ENCODE measurements at places on chromosomes 2 and 18.

DNA sequence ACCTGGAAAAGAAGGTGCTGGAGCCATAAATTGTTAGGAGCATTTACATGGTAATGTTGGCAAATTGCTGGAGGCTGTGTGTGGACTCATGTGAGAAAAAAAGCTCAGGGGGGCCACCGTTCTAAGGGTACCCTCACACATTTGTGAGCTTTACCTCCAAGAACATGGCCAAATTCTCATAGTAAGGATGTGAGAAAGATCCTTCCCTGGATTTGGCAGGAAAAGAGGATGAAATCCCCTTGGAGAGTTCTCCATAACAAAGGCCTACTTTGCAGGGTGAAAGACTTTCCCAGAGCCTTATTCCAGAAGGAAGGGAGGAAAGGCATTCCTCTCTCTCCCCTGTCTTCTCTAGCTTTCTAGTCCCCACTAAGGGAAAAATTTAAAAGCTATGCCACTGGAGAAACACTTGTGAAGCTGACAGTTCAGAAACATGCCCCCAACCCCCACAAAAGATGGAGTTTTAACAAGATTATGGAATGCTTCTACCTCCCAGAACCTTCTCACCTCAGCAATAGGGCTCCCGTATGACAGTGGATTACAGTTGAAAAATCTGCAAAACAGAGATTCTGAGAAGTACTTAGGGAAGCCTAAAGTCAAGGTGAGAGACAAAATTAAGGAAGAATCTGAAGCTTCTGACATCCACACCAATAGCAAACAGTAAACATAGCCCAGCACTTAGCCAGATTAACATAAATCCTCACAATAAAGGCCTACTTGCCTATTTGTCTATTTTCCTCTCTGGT lies 20.2 kb upstream of the ERMN start:
- DNase-seq: no peak

DNA sequence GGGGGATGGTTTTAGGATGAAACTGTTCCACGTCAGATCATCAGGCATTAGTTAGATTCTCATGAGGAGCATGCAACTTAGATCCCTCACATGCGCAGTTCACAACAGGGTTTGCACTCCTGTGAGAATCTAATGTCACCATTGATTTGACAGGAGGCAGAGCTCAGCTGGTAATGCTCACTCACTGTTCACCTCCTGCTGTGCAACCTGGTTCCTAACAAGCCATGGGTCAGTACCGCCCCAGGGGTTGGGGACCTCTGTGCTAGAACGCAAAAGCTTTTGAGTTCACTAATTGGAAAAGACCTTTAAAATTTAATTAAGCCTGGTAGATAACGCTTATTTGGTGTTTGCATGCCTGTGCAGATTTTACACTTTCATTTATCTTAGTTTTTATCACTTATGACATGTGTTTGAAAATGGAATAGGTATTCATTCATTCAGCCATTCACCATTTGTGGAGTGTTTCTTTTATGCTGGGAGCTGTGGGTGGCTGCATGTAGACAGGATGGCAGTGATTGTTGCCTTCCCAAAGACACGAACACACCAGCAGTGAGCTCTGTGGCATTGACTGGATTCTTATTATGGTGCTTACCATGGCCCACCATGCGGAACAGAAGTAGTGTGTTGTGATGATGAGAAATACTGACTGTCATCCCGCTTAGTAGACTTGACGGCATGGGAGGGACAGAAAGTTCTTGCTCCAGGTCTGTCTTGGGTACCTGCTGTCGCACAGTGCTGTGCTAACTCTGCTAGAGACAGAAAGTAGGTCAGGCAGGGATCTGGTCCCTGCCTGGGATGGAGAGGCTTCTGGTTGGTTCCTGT lies 6.4 kb downstream of the RAB31 start:
- DNase-seq: no peak

DNA sequence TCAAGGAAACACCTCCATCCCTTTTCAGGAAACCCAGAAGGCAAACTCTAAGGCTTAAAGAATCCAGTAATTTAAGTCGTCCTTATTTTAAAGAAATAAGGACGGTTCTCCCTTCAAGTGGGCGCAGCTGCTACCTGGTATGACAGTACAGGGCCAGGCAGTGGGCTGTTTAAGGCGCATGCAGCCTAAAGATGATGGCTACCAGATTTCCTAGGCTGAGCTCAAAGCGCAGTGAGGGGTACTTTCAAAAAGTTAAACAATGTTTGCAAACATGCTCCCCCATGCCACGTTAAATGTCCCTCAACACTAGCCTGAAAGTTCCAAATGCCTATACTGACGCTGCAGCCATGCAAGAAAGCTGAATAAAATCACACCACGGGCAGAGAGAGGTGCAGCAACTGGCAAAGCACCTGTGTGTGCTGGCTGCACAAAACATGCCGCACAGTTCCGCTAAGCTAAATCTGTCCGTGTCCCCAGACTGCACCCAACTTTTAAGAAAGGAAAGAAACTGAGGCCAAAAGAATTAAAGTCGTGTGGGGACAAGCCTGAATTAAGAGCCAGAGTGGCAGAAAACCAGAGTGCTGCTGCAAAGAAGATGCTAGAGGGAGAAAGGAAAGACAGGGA lies 583 bp downstream of the HIBCH start:
- DNase-seq: no peak

GRCh38 chr2:46701152-46701551 lies 214.5 kb downstream of the MCFD2 start:
- DNase-seq: no peak

- no peak for DNase-seq
Observed at GRCh38 chr2:240873805-240874714, 5.4 kb downstream of the AGXT start.

DNA sequence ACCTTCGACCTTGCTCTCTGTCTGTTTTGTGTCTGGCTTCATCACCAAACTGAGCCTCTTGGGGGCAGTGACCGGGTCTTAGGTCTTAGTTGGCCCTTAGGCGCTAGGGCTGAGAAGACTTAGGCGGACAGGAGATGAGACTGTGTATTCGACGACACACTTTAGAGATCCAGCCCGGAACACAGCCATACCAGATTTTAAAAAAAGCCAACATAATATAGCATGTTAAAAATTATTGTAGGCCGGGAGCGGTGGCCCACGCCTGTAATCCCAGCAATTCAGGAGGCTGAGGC lies 9.5 kb upstream of the PROC start:
- DNase-seq: no peak

GRCh38 chr2:223762853-223763252 lies 74.5 kb downstream of the AP1S3 start:
- DNase-seq: no peak

- DNase-seq: no peak
Observed at GRCh38 chr2:24613154-24613814, 122.2 kb downstream of the NCOA1 start.

GRCh38 chr2:9286554-9287399 lies 80.2 kb downstream of the ASAP2 start:
- DNase-seq: no peak

GRCh38 chr2:128595763-128596395 lies 277.2 kb upstream of the HS6ST1 start:
- DNase-seq: no peak

DNA sequence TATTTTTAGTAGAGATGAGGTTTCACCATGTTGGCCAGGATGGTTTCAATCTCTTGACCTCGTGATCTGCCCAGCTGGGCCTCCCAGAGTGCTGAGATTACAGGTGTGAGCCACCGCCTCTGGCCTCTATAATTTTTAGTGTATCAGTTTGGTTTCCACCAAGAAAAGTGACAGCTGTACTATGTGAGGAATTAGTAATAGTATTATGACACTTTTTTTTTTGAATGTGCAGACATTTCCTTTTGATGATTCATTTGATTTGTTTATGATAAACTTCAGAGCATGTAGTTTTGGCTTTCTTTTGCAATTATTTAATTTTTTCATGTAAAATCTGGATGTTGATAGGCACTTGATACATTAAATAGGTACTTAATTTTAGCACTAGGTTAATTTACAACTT lies 61.5 kb downstream of the PTPN4 start:
- DNase-seq: no peak
